ENCODE measurements at places on chromosomes 2 and 18.

GRCh38 chr2:148646231-148646559, 1.6 kb downstream of the EPC2 start:
- no peak for DNase-seq

GRCh38 chr2:234955971-234956509, 4.2 kb downstream of the SH3BP4 start:
- DNase-seq: no peak

GRCh38 chr18:52598921-52599320, 258.9 kb downstream of the DCC start:
- DNase-seq: no peak

GRCh38 chr18:58416704-58417683, 211.9 kb downstream of the ALPK2 start:
- no peak for DNase-seq

DNA sequence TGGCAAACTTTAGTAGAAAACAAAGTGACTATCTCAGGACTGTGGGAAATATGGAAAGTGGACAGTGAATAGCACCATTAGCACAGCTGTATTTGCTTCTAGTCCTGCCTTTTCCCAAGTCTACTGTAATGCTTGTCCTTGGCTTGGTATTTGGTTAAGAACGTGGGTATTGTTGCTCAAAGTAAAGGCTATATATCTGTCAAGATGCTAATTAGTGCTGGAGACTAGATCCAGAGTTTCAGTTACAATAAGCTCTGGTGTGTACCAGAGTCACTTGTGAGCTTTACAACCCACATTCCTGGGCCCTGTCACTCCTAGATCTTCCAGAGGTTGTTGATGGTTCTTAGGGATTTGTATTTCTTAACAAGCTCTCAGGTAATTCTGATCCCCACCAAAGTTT, 313.6 kb downstream of the SLC8A1 start:
- DNase-seq: no peak

- no peak for DNase-seq
These were observed 85.8 kb downstream of the CERS6 start for GRCh38 chr2:168541858-168542257.

DNA sequence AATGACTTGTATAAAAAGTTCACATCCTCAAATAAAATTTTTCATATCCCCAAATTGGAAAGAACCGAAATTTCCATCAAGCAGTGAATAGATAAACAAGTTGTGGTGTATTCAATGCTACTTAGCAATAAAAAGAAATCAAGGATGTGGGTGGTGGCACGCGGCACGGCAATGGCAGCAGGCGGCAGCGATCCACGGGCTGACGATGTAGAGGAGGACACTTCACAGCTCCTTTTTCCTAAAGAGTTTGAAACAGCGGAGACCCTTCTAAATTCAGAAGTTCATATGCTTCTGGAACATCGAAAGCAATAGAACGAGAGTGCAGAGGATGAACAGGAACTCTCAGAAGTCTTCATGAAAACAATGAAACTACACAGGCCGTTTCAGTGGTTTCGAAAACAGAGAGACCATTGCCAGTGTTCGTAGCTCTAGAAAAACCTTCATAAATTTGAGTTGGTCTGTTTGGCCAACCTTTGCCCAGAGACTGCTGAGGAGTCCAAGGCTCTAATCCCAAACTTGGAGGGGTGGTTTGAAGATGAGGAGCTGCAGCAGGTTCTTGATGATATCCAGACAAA, 9.8 kb upstream of the IL36A start:
- peak; percentile 19 for DNase-seq

- no peak for DNase-seq
These were observed 2.6 kb downstream of the HOXD9 start for GRCh38 chr2:176124947-176125771.

DNA sequence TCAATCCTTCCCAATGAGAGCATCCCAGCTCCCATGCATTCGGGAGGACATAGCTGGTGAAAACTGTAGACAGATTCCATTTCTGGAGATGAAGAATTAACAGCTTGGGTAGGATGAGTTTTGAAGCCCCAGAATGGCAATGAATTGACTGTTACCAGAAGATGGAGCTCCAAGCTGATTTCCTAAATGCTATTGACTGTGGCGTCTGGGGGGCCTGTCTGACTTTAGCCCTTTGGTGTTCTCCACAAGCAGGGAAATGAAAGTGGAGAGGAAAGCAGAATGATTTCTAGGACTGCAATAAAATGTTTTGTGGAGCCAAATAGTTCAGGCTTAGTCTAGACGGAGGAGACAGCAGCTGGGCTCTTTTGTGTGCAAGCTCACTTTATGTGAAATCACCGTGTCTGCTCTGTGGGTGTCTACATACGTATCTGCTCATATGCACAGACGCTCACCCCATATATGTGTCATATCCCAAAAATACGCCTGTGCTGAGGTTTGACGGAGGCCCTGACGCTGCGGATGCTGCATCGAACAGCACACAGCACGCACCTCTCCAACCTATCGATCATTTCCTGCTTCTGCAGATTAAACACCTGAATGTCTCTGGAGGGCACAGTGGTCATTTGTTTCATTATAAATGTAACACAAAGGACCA, 166.4 kb upstream of the PXDN start:
- DNase-seq: no peak

GRCh38 chr18:59353079-59353680, 5.9 kb downstream of the LMAN1 start:
- no peak for DNase-seq

- DNase-seq: no peak
These were observed 85.1 kb downstream of the ARL4C start for GRCh38 chr2:234411793-234412192.

DNA sequence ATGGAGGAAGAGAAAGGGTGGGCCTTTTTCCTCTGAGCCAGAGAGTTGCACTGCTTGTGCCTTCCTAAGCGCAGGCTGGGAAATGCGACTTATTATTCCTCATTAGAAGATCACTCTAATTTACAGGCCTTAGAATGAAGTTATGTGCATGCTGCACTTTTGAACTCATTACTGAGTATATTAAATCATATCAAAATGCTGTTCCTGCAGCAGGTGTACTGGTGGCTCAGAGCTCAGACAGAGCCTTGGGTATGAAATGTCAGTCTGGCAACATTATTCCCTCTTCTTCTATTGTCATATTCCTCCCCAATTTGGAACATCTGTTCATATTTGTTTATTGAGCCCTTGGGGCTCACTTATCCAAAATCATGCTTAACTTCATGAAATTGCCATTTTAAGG, 85.5 kb downstream of the ADCYAP1 start:
- no peak for DNase-seq

GRCh38 chr2:119644186-119644585, 34.8 kb upstream of the TMEM177 start:
- no peak for DNase-seq

DNA sequence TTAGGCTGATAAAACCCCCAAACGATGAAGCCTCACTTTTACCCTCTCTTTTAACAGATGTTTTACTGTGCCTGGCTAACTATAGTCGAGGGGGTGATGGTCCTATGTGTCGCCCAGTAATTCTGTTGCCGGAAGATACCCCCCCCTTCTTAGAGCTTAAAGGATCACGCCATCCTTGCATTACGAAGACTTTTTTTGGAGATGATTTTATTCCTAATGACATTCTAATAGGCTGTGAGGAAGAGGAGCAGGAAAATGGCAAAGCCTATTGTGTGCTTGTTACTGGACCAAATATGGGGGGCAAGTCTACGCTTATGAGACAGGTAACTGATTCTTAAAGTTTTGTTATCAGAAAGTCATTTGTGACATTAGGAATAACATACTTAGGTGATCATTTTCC, 20.4 kb downstream of the MSH6 start:
- no peak for DNase-seq

All from T-cell (primary cell).